ENCODE measurements at places on chromosomes 16 and 17.

DNA sequence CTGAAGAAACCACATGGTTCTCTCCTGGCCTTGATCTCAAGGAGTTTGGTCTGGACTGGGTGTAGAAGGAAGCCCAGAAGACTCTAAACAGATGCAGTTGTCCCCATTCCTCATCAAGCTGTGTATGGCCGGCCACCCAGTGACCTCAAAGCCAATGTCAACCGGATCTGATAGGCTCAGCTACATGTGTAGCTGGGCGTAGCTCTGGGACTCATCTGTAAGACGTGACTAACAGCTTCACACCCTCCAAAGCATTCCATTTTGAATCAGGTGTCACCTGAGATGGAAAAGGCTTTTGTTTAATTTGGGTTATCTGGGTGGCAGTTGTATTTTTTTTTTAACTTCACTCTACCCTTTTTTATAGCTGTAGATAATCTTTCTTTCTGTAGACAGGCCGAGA, 130.4 kb downstream of the ABCC12 start:
- DNase-seq: no peak

- DNase-seq: no peak
Measured at GRCh38 chr16:13060932-13061331, 159.5 kb downstream of the SHISA9 start.

DNA sequence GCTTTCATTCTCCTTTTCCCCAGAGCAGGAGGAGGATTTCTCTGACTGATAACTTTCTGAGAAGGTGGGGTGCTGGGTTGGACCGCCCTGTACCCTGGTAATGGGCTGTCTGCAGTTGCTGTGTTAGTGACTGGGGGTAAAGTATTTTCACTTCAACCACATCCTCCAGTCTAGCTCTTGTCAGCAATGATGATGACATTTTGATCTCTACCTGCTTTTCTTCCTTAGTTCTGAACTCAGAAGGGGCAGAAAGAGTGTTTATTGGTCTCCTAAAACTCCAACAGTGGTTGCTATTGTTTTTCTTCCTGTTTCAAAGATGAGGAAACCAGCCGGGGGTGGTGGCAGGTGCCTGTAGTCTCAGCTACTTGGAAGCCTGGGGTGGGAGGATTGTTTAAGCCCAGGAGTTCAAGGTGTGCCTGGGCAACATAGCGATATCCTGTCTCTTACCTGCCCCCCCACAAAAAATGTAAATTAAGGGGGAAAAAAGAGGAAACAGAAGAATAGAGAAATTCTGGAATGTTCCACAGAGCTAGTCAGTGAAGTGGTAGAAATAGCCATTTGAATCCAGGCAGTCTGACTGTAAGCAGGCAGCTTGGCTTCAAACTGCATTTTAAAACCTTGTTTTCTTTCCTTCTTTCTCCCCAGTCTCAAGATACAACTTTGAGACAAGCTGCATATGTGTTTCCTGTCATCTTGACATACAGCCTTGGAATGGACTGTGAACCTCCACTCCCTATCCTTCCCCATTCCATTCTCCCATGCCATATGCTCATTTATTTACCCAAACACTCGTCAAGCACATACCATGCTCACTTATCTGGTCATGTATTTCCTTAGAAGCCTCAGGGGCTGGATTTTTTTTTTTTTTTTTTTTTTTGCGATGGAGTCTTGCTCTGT, 3.3 kb upstream of the N4BP1 start:
- DNase-seq: peak; percentile 95

DNA sequence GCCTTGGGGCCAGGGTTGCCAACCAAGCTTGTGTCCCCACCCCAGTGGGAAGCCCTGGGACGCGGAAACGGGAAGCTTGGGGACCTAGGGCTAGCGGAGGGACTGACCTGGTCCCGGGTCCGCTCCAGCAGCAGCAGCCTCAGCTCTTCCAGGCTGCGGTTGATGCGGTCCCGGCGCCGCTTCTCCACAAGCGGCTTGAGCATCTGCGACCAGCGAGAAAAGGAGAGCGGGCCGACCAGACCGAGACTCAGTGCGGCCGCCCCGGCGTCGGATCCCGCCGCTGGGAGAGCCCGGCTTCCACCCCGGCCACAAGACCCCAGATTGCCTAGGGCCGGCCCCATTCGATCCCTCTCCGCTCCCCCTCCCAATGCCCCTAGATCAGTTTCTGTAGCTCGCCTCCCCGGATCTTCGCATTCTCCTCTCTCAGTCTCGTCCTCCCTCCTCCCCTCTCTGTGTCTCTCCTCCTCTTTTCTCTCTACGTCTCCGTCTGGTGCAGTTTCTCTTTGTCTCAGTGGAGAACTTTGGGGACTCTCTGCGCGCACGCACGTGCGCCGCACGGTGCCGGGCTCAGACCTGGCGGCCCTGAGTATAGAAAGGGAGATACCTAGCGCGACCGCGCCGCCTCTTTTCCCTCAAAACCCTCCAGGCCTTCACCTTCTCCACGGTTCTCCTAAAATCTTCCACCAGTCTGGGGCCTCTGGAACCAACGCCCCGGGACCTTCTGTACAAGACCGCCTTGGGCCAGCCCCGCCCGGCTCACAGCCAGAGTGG, 797 bp downstream of the HES7 start:
- peak; percentile 49 for DNase-seq

DNA sequence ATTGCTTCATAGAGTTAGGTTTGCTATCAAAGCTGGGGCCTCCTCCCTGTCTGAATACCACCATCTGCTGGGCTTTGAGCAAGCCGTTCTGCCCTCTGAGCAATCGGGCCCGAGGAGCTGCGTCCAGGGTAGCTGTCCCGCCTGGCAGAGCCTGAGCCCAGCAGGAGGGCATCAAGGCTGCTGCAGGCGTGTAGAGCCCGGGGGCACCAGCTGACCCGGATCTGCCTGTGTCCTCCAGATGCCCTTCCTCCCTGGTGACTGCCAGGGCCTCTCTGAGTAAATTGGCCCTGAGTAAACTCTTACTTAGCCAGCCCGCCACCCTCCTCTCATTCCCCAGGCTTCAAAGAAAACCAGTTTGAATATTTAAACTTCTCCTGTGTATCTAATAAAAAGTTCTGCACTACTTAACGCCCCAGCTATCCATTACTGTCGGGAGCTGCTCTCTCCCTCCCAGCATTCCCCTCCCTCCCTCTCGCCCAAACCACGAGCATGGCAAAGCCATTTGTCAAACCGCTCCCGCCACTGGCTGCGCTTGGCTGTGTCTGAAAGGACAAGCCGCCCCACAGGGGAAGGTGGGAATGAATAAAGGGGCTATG, 16.4 kb downstream of the CDK5RAP3 start:
- peak; percentile 26 for DNase-seq

DNA sequence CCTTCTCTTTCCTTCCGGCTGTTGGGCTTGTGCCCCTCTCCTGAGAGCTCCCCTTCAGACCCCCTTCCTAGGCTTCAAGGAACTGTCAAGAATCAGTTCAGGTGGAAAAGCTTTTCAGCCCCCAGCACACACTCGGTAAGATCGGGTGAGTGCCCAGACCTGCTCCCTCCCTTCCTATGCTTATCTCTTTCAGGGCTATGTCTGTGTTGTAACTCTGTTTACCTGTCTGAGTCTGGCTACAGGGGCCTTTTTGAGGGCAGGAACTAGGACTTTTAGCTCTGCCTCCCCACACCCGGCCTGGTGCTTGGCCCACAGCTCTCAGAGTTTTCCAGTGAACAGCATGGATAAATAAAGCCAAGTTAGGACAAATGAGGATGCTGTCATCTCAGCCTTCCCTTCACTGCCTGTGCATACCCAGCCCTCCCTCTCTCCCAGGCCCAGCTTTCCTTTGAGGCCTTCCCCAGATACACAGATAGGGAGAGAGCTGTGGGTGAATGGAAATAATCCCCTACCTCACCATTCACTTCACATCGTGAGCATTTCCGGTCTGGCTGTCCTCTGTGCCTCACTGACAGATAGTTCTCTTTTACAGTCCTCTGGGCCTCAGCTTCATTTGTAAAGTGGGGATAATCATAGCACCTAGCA, 5.7 kb upstream of the MRPS23 start:
- DNase-seq: no peak

DNA sequence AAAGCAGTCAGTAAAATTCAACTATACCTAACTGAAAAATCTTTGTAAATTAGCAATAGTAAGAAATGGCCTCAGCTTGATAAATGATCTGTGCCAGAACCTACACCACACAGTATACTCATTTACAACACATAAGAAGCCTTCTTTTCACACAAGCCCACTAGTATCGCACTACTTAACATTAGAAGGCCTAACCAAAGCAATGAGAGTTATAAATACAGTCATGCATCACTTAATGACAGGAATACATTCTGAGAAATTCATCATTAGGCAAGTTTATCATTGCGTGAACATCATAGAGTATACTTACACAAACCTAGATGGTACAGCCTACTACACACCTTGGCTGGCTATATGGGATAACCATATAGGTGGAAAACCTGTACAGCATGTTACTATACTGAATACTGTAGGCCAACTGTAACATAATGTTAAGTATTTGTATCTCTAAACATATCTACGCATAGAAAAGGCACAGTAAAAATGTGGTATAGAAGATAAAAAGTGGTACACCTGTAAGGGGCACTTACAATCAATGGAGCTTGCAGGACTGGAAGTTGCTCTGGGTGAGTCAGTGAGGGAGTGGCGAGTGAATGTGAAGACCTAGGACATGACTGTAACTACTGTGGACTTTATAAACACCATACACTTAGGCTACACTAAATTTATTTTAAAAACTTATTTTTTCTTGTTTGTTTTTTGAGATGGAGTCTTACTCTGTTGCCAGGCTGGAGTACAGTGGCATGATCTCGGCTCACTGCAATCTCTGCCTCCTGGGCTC, 126.5 kb upstream of the CORO6 start:
- no peak for DNase-seq

GRCh38 chr16:65989861-65990604, 376.5 kb upstream of the CDH5 start:
- DNase-seq: no peak

GRCh38 chr17:61135782-61136181, 263.9 kb upstream of the TBX2 start:
- DNase-seq: no peak

- peak; percentile 53 for DNase-seq
Measured at GRCh38 chr16:76428858-76429257, 151.7 kb downstream of the CNTNAP4 start.

- DNase-seq: no peak
Measured at GRCh38 chr16:23802776-23803175, 33.0 kb upstream of the PRKCB start.

- DNase-seq: no peak
Measured at GRCh38 chr17:41416479-41416878, 7.9 kb downstream of the KRT37 start.

DNA sequence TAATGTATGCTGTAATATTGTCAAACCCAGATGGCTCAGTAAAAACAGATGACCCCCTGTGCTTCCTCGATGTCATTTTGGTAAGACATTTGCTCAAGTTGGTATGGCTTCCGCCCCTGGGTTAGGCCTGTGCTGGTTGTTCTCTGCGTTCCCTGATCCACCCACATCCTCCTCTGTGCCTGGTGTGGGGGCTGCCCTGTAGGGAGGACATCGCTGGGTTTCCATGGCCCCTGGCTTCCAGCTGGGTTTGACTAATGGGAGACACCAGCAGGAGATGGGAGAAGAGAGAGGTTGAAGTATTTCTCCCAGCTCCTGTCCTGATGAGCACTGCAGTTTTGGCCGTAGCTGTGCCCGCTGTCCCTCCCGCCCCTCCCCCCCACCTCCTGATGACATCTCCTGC, 4.4 kb upstream of the MFAP4 start:
- DNase-seq: no peak

DNA sequence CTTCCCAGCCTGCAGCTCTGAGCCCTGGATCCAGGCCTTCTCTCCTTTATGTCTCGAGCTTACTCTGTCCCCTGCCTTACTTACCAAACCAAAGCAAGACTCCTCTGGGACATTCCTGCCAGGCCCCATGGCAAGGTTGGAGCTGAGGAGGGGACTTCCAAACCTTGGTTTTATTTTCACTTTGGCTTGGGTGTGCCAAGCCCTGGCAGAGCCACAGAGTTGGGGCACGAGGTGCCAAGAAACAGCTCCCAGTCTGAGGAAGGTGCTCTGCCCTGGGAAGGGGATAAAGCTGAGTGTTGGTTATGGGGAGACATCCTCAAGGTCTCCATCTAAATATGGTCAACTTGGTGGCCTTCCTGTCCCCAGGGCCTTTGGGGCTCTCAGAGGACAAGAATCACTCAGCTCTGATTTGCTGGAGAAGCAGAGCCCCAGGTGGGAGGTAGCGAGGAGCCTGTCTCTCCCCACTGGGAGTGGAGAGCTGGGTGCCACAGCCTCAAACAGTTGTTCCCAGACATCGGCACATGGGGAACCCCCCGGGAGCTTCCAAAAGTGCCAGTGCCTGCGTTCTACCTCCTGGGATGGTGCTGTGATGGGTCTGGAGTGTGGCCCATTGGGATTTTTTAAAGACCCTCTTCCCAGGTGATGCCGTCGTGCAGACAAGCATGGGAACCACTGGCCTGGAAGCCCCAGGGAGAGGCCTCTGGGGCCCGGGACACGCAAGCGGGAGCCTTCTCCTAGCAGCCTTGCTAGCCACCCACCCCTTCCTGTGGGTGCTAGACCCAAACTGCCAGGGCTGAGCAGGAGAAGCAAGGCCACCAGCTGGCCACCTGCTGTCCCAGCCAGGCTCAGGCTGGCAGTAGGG, 10.3 kb downstream of the NLRC5 start:
- no peak for DNase-seq

DNA sequence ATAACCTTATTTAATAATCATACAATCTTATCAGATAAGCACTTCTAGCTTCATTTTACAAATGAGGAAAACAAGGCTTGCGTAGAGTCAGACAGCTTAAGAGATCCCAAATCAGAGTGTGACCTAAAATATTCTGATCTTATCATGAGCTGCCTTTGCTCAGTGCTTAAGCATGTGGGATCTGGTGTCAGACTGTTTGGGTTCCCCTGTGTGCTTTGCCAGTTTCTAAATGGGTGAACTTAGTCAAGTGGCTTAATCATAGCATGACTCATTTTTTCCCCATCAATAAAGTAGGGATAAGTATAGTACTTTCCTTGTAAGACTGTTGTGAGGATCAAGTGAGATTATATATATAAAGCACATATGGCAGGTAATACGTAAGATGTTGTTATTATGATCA, 612.6 kb upstream of the C16orf82 start:
- DNase-seq: no peak

GRCh38 chr17:81494626-81495377, 17.8 kb downstream of the ACTG1 start:
- DNase-seq: no peak

GRCh38 chr17:40577611-40578065, 12.4 kb upstream of the CCR7 start:
- no peak for DNase-seq

GRCh38 chr17:34246446-34246845, 8.6 kb upstream of the CCL2 start:
- DNase-seq: no peak

DNA sequence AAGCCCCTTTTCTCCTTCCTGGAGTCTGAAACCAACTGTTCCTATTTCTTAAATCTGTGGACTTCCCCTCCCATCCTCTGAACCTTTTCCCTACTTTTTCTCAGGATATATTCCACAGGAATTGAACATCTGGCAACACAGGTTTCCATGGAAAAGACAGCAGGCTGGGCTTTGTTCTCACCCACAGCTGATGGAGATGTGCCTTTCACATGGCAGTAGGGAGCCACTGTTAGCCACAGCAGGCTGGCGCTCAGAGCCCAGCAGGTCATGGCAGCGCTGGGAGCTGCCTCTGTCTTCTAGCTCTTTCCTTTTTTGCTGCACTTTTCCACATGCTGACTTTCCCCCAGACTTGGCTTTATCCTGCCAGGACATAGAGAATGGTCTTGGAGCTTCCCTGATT, 116.4 kb upstream of the NLRP1 start:
- no peak for DNase-seq

GRCh38 chr17:1108478-1108764, 71.4 kb downstream of the ABR start:
- peak; percentile 39 for DNase-seq

All from large intestine (tissue), 12 donors.